Left lung (tissue), 14 donors: ENCODE measurements at places on chromosomes 1 and 21. TPM values are rescaled to one million over a fixed set of nuclear protein-coding genes. Genes with fewer than 3 reads are reported as not detected.

The SIM2 gene
- total RNA-seq = not detected

The BARHL2 gene
- not detected for total RNA-seq

The FAM167B gene
- total RNA-seq = 15.2 TPM

The BNIPL gene
- total RNA-seq = 3.5 TPM

The CBR3 gene
- 2.5 TPM for total RNA-seq

The NBL1 gene
- total RNA-seq = 180 TPM

The TEX38 gene
- not detected for total RNA-seq

The TMEM82 gene
- total RNA-seq = not detected

The DCDC2B gene
- not detected for total RNA-seq

The CFAP107 gene
- total RNA-seq = 1.1 TPM

The CLDN19 gene
- not detected for total RNA-seq

The PTAFR gene
- total RNA-seq = 59.7 TPM

The CYP4A22 gene
- not detected for total RNA-seq

The ADORA3 gene
- 11.0 TPM for total RNA-seq

The CR1L gene
- 0.70 TPM for total RNA-seq

The ALX3 gene
- not detected for total RNA-seq

The FCER1A gene
- total RNA-seq = 0.32 TPM

The SPATA21 gene
- not detected for total RNA-seq

The BGLAP gene
- 0.99 TPM for total RNA-seq

The DNALI1 gene
- 17.9 TPM for total RNA-seq

The CELSR2 gene
- 8.8 TPM for total RNA-seq

The TIE1 gene
- total RNA-seq = 67.8 TPM

The MFSD2A gene
- 98.0 TPM for total RNA-seq

The OSCP1 gene
- 10.4 TPM for total RNA-seq

The SHISA4 gene
- 12.7 TPM for total RNA-seq

The ALPL gene
- total RNA-seq = 198 TPM

The NTRK1 gene
- 0.47 TPM for total RNA-seq

The YTHDF2 gene
- total RNA-seq = 60.4 TPM

The TP73 gene
- total RNA-seq = 2.7 TPM

The OR2T34 gene
- not detected for total RNA-seq

The ACTA1 gene
- total RNA-seq = 0.52 TPM

The AADACL4 gene
- total RNA-seq = not detected

The CADM3 gene
- total RNA-seq = 6.2 TPM

The OPTC gene
- total RNA-seq = not detected

The HCRTR1 gene
- not detected for total RNA-seq

The FMO4 gene
- total RNA-seq = 4.0 TPM

The PKP1 gene
- 2.8 TPM for total RNA-seq

The EDN2 gene
- 4.0 TPM for total RNA-seq

The GJC2 gene
- 4.9 TPM for total RNA-seq

The TNN gene
- total RNA-seq = not detected

The HSD11B1 gene
- 8.1 TPM for total RNA-seq

The FNBP1L gene
- 50.5 TPM for total RNA-seq

The C4BPB gene
- 4.3 TPM for total RNA-seq

The CNIH3 gene
- total RNA-seq = 2.5 TPM
